Peyer's patch (tissue), 4 donors: ENCODE measurements at places on chromosomes 7 and 10. TPM values are rescaled to one million over a fixed set of nuclear protein-coding genes. Genes with fewer than 3 reads are reported as not detected.

DNA sequence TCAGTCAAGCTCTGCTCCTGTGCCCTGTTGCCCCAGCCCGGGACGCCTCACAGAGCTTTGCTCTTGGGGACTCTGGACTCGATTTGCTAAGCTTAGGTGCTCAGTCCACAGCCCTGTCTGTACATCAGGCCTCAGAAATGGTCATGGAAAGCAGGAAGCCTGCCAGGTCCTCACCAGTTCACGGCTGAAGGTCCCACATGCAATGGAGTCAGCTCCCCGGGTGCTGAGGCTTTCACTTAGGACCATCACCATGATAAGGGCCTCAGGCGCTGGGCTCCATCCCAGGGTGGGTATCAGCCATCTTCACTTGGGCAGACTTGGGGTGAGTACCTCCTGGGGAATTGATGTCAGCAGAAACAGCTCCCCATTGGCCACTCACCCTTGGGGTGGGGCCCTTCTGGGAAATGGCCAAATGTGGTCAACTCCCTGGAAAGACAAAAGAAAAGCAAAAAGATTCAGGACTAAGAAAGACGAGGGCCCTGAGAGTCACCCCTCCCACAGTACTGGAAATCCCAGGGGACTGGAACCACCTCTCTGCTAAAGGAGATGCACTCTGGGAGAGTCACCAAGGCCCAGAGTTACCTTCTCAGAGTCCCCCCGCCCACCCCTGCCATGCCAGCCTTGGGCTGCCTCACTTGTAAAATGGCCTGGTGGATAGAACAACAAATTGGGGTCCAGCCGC lies 37.6 kb downstream of the FAM53B start:
- no peak overlapping the region for H3K4me3 ChIP-seq
- H3K27ac ChIP-seq: peak overlapping the region; percentile 79
- peaks cover 46% of the 10 kb centered on the region for H3K4me1 ChIP-seq
- peak; percentile 51 for DNase-seq
- no peaks in the 10 kb centered on the region for H3K27me3 ChIP-seq
- H3K36me3 ChIP-seq: no peaks in the 10 kb centered on the region

GRCh38 chr10:124678557-124679240 lies 65.5 kb downstream of the FAM53B start:
- H3K27me3 ChIP-seq: no peaks in the 10 kb centered on the region
- H3K4me3 ChIP-seq: no peak overlapping the region
- H3K27ac ChIP-seq: peak overlapping the region; percentile 27

GRCh38 chr10:43402176-43402575 lies 6.8 kb downstream of the HNRNPF start:
- H3K27me3 ChIP-seq: no peaks in the 10 kb centered on the region
- H3K4me1 ChIP-seq: peaks cover 17% of the 10 kb centered on the region
- H3K36me3 ChIP-seq: no peaks in the 10 kb centered on the region

Gene CTNNA3
- total RNA-seq: 3.3 TPM

Gene SEMA3D
- 4.5 TPM for total RNA-seq
